ENCODE measurements at places on chromosomes 3 and 15.

DNA sequence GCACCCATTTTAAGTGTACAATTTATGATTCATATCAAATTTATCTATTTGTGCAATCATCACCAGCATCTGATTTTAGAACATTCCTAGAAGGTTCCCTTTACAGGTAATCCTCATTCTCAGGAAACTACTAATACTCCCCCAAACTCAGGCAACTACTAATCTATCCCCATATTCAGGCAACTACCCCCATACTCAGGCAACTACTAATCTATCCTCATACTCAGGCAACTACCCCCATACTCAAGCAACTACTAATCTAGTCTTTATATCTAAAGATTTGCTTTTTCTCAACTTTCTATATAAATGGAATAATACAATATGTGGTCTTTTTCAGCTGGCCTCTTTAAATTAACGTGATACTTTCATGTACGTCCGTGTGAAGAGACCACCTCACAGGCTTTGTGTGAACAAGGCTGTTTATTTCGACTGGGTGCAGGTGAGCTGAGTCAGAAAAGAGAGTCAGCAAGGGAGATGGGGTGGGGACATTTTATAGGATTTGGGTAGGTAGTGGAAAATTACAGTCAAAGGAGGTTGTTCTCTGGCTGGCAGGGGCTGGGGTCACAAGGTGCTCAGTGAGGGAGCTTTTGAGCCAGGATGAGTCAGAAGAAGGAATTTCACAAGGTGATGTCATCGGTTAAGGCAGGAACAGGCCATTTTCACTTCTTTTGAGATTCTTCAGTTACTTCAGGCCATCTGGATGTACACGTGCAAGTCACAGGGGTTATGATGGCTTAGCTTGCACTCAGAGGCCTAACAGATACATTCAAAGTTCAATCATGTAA is 1444.5 kb upstream of the CADM2 start:
- DNase-seq, result no peak

DNA sequence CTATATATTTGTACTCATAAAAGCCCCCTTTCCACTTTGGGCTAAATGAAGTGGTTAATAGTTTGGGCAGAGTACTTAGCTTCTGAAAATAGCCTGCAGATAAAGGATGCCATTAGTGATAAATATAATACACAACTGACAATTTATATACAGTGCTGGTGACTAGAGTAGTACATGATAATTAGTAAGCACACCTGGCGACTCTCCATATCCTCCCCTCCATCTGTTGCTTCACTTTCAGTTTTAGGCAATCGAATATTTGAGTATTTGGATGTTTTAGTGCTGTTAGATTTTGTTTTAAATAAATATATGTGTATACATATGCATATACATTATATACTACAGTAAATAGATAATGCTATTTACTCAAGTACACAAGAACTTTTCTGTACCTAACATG is 35.9 kb upstream of the CHMP2B start:
- no peak for DNase-seq

DNA sequence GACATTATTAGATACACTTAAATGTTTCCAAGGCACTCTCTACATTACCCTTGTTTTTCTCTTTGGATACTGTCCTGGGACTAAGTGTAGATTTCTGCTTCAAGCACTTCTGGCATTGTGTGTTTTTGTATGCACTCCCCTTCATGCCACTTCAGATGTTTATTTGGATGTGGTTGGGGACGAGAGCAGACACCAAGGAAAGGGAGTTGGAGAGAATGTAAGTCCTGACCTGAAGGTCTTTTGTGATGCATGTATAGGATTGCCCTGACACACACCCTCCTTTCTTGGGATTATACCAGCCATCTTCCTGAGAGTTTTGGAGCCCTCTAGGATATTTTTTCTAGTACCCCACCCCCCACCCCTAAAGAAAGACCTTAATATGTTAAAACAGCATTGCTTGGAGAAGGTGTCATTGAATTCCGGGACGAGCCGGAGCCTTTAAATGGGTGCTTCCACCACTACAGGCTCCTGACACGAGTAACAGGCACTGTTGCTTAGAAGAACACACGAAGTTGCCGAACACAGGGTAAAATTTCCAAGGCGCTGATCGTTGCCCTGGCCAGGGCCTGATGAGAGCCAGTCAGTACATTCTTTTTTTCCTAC is 22.7 kb downstream of the PSMD6 start:
- no peak for DNase-seq

GRCh38 chr3:114441386-114441785 is 147.6 kb downstream of the TIGIT start:
- DNase-seq, result no peak

GRCh38 chr15:75030023-75030413 is 6.6 kb downstream of the PPCDC start:
- no peak for DNase-seq

GRCh38 chr15:69060744-69061143 is 46.2 kb downstream of the NOX5 start:
- no peak for DNase-seq

- no peak for DNase-seq
Observed at GRCh38 chr3:99714146-99714545, 75.8 kb downstream of the COL8A1 start.

DNA sequence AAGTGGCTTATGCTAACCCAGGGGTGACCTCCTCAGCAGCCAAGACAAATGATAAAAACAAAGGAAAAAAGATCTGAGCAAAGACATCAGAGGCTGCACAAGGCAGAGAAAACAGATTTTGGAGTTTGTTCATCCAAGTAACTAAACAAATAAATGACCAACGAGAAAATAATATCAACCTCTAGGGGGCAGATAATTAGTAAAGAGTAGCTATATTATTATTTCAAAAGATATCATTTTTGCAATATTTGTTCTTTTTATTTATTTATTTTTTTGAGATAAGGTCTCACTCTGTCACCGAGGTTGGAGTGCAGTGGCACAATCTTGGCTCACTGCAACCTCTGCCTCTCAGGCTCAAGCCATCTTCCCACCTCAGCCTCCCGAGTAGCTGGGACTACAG is 101.8 kb downstream of the PCCB start:
- DNase-seq, result no peak

DNA sequence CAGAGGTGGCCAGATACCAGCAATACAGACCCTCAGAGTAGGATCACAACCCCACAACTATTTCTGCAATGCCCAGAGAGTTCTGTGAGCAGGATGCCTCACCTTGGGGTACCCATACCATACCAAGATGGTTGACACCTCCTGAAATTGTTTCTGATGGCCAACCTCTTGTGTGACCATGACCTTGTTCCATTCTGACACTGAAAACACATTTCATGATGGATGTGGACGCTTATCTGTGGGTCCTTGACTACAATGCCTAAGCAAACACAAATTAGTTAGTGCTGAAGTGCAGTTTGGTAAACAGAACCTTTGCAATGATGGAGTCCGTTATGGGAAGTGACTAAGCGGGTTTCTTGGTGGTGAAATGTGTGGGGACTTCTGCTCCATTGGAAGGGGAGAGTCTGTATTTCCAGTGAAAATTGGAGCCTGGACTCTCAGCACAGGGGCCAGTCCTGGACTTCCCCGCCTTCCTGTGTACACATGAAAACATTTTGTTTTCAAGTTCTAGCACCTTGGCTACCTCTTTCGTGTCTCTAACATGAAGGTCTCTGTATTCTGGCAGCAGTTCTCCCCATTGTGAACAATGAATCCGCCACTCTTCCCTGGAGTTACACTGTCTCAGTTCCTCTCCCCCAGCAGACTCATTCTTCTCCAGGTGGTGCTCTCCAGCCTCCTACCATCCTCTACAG is 106.2 kb downstream of the XXYLT1 start:
- DNase-seq, result no peak

- DNase-seq, result no peak
Observed at GRCh38 chr15:64915518-64916227, 4.0 kb downstream of the ANKDD1A start.

DNA sequence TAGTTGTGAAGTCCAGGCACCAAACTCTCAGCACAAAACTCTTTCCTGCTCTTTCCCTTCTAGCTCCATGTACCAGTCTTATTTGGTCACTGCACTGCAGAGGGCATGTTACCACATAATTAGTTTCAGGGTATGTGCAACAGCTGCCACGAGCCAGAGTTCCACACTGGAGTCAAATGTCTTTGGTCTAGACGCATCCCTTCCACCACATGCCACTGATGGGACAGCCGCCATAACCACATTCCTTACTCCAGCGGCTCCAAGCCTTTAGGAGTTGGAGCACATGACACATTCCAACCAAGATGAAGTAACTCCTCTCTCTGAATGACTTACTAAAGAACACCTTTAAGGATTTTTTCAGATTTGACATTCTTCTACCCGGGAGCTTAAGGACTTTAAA is 153.4 kb downstream of the ERC2 start:
- DNase-seq, result no peak

GRCh38 chr3:58526515-58526957 is 10.5 kb downstream of the ACOX2 start:
- no peak for DNase-seq

- DNase-seq, result no peak
Observed at GRCh38 chr15:25709437-25710159, 153.5 kb downstream of the ATP10A start.

GRCh38 chr3:134419214-134419959 is 45.1 kb upstream of the AMOTL2 start:
- DNase-seq, result peak; percentile 26

DNA sequence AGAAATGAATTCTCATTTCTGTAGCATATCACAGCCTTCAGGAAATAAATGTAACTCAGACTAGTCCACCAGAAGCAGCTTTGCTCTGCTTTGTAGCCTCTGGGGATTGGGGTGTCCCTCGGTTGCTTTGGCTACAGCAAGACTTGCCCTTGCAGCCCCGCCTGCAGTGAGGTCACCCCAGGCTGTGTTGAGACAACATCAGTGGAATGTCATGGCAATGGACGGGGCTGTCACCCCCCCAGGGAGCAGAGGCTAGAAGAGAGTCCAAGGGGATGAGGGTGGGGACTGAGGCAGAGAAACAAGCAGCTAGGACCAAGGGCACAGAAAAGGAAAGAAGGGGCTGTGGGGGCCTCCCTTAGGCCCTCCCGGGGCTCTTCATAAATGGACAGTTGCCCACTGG is 854 bp downstream of the CLEC3B start:
- no peak for DNase-seq

DNA sequence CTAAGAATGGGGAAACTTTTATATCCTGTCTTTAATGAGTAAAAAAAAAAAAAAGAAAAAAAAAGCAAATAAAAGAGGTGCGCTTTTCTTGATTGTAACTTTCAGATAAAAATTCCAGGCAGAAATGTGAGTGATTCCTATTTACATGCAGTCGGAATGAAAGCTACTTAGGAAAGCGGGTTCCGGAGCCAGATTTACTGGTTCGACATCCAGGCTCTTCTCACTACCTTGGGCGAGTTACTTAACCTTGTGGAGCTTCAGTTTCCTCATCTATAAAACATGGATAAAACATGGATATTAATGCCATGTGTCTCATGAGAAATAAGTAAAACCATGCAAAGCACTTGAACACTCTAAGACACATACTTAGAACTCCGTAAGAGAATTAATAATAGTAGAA is 169.2 kb downstream of the TP63 start:
- no peak for DNase-seq

DNA sequence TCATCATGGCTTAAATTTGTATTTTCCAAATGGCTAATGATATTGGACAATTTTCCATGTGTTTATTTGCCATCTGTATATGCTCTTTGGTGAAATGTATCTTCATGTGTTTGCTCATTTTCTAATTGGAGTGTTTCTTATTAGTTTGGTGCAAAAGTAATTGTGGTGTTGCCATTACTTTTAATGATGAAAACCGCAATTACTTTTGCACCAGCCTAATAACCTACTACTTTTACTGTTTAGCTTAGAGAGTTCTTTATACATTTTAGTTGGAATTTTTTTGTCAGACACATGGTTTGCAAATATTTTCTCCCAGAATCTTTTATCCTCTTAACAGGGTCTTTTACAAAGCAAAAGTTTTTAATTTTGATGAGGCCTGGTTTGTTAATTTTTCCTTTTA is 141.0 kb upstream of the AGTR1 start:
- DNase-seq, result no peak

GRCh38 chr3:189270248-189270832 is 98.6 kb downstream of the TPRG1 start:
- DNase-seq, result peak; percentile 30

- DNase-seq, result no peak
Observed at GRCh38 chr15:100914876-100915275, 4.3 kb upstream of the LRRK1 start.

DNA sequence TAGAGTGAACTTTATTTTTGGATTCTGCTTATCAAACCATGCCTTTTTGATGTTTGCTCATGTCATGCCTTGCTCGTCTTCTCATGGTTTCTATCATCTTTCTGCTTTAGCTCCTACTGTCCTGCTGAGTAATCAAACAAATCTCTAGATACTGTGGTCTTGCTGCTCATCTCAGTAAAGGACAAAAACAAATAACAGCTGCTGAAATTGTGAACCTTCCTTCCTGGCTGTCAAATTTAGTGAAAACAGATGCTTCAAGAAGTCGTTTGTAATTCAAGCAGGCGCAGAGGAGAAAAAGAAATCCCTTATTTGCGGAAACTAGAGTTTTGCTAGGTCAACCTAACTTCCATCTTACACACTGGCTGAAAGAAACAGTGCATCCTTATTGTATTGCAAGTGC is 616.1 kb upstream of the ALCAM start:
- no peak for DNase-seq

GRCh38 chr3:177470197-177470941 is 273.1 kb upstream of the TBL1XR1 start:
- DNase-seq, result no peak

DNA sequence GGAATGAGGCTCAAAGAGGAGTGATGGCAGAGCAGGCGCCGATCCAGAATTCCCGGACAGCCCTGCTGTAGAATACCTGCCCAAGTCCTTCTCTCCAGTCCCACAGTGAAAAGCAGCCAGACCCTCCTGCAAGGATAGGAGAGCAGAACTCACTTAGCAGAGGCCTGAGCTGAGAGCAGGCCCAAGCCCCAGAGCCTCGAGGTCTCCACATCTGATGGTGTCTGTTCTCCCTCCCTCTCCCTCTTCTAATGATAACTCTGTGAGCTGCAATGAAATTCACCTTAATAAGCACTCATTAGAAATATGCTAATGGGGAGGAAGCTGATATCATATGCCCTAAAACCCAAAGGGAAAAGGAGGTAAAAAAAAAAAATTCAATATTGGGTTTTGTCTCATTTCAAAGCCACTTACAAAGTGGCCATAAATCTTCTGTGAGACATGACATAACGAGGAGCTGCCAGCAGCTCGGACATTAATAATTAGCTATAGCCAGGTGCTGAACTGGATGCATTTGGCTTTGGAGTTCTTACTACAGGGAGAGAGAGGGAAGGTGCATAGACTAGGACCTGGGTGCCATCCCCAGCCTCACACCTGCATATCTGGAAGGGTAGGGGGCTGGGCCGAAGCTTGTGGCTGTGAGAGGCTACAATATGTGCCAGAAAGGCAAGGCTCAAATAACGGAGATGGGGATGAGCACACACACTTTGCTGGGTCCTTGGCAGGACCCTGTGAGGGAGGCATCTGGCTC is 108.4 kb downstream of the MEGF11 start:
- DNase-seq, result no peak

GRCh38 chr15:42608752-42609488 is 33.5 kb downstream of the STARD9 start:
- no peak for DNase-seq

DNA sequence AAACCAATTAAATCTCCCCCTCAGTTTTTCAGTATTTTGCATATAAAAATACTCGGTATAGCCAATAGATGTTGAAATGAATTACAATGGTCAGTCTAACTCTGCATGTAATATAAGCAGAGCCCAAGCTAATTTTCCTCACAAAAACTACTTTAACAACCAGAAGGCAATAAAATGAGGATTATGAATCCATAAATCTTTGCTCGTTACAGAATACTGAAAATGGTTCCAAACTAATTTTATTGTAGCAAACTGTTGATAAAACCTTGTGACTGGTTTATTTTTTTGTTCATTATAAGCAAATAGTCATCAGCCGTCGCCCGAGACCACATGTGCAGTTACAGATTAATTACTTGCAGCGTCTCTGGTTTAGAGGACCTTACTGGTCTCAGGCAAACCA is 183.2 kb downstream of the SSR3 start:
- DNase-seq, result no peak
